ENCODE measurements at places on chromosomes 5 and 9.
A peak's percentile ranks its signal among the peaks of the same experiment; 100 is the strongest.

DNA sequence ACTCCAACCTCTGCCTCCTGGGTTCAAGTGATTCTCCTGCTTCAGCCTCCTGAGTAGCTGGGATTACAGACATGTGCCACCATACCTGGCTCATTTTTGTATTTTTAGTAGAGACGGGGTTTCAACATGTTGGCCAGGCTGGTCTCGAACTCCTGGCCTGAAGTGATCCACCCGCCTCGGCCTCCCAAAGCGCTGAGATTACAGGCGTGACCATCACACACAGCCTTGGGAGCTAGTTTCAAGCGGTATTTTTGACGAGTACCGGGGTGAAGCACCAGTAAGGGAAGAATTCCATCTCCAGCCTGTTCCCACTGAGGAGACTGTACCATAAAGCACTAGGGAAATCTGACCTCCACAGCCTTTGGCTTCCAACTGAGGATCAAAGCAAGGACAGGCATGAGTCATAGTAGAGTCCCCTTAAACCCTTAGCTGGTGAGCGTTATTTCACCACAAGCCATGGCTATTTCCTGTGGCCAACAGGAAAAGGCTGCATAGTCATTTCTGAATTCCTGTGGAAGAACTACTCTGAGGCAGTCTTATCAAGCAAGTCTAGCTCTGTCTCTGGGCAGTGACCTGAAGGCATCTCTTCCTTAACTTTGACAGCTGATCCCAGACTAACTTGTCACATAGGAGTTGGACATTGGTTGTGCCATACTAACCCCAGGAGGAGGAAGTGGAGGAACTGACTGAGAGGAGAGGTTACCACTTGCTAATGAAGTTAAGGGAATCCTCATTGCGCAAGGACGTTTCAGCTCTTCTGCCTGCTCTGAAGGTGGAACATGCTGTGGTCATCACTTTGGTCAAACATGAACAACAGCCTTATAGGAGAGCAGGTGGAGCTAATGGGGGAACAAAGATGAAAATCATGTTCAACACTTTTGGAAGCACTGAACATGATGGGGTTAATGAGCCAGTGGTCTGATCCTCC lies 85.8 kb upstream of the DMRT1 start:
- DNase-seq, result no peak

DNA sequence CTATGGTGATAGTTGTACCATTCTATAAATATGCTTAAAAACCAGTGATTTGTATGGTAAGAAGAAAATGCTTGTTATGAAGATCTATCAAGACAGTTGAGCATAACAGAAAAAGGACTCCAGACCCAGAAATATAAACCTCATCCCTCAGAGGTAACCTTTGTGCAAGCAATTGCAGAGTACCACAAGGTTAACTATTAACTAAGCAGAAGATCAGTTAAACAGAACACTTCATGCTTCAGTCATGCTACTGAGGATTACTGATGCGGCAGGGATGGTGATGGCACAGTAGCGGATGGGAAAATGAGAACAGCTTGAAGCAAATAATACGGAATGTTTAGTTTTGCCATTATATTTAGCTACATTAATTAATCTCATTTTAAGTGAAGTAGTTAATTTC lies 45.5 kb downstream of the IARS1 start:
- no peak for DNase-seq

DNA sequence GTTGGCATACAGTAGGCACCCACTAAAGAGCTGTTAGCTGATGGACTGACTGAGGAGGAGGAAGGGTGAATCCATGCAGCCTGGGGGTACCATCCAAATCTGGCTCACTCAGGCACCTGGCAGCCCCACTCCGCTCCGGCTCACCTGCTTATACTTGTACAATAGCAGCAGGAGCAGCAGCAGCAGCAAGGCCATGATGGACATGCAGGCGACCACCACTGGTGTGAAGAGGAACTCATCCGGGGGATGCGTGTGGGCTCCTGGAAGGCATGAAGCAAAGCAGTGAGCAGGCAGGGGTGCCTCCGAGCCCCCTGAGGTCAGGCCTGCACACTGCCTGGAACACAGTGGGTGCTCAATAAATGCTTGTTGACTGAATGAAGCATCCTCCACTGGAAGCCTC lies 18.3 kb downstream of the CSF1R start:
- no peak for DNase-seq

DNA sequence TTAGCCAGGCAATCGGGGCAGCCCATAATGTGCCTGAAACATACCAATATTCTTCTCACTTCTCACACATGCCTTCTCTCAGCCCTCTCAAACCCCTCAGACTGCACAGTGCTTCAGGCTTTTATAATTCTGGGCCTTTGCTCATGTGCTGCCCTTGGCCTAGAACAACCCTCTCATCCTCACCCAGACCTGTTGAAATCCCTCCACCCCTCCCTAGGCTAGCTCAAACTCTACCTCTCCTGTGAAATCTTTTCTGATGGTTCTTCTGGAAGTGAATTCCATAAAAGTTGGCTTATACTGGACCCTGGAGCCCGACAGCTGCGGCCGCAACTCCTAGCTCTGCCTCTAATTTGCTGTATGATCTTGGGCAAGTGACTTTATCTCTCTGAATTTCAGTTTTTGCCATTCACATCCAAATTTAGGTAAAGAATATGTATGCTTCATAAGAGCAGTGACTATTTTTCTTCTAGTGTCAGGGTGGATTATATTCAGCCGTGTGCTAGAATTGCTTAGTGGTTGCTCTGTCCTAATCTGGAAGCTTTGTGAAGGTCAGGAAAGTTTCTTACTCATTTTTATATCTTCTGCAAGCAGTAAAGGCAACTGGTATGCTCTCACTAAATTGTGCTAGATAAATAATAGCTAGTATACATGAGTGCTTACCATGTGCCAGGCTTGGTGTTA lies 221.4 kb downstream of the MAPKAP1 start:
- no peak for DNase-seq

DNA sequence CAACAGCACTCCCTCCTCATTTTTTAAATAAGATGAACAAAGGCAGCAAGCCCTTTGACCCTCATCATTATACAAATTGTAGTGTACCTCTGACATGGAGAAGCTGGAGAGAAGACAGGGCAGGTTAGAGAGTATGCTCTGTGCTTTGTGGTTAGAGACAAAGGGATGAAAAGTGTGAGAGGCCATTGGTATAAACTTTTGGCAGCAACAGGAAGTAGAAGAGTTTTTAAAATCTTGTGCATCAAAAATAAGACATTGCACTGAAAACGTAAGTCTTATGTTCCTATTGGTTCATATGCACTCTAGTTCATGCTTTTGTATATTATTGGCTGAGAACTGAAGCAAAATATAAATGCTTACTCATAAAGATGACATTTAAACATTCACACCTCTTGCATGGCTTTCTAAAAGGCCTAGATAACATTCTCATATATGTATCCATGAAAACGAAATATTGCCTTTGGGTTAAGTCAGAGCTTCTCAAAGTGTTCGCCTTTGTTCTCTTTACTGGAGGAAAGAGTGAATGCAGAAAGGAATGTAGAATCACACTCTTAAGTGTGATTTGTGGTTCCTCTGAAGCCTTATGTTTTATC lies 158.0 kb downstream of the PALM2AKAP2 start:
- no peak for DNase-seq

DNA sequence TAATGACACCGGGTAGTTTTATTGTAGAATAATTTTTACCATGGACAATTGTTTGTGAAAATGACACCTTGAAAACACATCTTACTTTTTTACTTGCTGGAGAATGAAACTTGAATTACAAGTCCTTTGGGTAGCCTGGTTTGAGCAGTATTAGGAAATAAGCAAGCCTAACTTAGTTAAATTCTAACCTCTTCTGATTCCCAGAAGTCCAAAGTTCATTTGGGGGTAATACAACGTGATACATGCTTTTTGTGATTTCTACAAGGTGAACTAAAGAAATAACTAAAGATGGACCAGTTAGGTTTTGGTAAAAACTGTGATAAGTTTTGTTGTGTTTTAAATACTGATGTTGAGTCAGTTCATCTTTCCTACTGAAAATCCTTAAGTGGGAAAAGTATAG lies 135.4 kb upstream of the DMRT1 start:
- no peak for DNase-seq

GRCh38 chr9:22446589-22446949 lies at the start of gene DMRTA1:
Gene DMRTA1, plus strand, starts transcription at chr9:22446824. Its CDS starts 242 bp downstream, at chr9:22447066.
- peak; percentile 25 for DNase-seq
